Lung (tissue), 17 donors: ENCODE measurements at places on chromosomes 12 and 14. TPM values are rescaled to one million over a fixed set of nuclear protein-coding genes. Genes with fewer than 3 reads are reported as not detected.
A peak's percentile ranks its signal among the peaks of the same experiment; 100 is the strongest.

DNA sequence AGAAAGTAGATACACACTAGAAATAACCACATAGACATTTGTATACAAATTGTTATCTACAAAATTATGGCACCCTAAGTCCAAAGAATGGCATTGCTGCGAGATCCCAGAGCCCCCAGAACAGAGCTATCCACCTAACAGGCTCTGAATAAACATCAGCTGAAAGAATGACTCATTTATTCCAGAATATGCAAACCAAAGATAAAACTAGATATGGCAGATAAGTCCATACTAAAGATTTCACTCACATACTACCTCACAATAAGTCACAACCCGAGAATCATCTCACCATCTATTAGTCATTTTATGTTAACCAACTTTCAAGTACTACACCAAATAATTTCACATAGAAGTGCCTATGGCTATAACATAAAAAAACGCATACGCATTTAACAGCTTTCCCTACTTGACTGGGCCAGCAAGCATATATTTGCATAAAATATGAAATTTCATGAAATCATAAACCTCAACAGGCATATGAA lies 5.6 kb downstream of the CNIH1 start:
- H3K27ac ChIP-seq, result no peak overlapping the region
- H3K4me1 ChIP-seq, result peaks cover 3% of the 10 kb centered on the region
- DNase-seq, result no peak
- H3K4me3 ChIP-seq, result no peak overlapping the region

DNA sequence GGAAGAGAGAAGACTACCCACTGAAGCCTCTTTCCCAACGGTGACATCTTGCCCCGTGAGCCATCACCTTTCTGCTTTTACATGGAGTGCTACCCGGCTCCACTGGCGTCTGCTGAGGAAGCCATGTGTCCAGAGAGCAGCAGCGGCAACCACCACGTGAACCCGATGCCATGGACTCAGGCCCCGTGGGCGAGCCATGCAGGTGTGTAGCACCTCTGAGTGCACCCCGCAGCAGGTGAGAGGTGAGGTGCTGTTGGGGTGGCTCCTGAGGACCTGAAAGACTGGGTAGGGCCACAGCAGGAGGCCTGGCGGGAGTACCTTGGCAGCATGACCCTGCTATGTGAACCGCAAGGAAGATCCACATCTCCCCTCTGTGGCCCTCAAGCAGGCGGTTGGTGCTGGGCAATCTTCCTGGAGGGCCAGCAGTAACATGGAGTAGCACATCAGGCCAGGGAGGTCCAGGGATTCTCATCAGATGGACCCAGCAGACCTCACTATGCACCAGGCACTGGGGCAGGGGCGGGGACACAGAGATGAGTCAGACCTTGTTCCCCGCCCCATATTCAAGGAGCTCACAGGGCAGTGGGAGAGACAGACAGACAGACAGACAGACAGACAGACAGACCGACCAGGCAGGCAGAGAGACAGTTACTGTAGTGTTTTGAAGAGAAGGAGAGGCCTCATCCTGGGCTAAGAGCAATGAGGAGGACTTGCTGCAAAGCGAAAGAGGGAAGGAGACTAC lies 129.6 kb downstream of the PAPOLA start:
- no peaks in the 10 kb centered on the region for H3K4me1 ChIP-seq
- H3K4me3 ChIP-seq, result no peak overlapping the region
- no peaks in the 10 kb centered on the region for H3K36me3 ChIP-seq
- no peak overlapping the region for H3K27ac ChIP-seq

DNA sequence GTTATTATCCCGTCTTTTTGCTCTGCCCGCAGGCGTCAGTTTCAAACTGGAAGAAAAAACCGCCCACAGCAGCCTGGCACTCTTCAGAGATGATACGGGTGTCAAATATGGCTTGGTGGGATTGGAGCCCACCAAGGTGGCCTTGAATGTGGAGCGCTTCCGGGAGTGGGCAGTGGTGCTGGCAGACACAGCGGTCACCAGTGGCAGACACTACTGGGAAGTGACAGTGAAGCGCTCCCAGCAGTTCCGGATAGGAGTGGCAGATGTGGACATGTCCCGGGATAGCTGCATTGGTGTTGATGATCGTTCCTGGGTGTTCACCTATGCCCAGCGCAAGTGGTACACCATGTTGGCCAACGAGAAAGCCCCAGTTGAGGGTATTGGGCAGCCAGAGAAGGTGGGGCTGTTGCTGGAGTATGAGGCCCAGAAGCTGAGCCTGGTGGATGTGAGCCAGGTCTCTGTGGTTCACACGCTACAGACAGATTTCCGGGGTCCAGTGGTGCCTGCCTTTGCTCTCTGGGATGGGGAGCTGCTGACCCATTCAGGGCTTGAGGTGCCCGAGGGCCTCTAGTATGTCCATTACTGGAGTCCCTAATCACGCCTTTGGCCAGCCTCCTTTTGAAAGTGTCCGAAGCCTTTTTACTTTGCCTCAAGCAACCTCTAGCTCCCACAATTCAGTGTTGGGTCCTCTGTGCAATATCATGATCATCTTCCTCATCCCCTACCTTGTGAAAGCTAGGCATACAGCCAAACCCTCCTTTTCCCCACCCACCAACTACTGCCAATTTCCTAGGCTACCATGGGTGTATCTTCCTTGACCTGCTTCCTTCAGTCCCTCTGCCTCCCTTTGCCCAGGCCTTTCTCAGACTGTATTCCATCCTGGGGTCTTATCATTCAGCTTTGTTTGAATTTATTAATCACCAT lies 891 bp downstream of the SPRYD4 start:
- H3K36me3 ChIP-seq, result no peaks in the 10 kb centered on the region
- peak overlapping the region; percentile 82 for H3K4me3 ChIP-seq
- no peaks in the 10 kb centered on the region for H3K27me3 ChIP-seq
- peaks cover 9% of the 10 kb centered on the region for H3K4me1 ChIP-seq
- DNase-seq, result no peak

DNA sequence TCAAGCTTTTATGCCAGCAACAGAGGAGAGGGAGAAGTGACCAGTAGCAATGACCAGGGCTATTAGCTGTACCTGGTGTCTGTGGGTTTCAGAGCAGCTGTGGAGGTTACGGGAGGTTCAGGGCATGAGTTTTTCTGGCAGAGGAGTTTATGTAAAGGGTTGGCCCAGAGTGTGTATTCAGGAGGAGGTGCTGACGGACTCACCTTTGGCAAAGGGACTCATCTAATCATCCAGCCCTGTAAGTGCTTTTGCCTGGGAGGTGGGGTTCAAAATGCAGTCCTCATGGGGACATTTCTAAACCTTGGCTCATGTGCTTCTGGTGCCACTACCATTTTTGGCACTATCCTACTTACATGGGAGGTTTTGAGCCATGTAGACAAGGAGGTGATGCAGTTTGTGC lies 95.3 kb downstream of the DAD1 start:
- H3K4me1 ChIP-seq, result peaks cover 38% of the 10 kb centered on the region
- H3K27ac ChIP-seq, result no peak overlapping the region
- H3K4me3 ChIP-seq, result no peak overlapping the region

GRCh38 chr14:64502456-64502855 lies 1.2 kb downstream of the ZBTB25 start:
- H3K36me3 ChIP-seq, result no peaks in the 10 kb centered on the region
- peak overlapping the region; percentile 62 for H3K4me3 ChIP-seq
- no peaks in the 10 kb centered on the region for H3K27me3 ChIP-seq

DNA sequence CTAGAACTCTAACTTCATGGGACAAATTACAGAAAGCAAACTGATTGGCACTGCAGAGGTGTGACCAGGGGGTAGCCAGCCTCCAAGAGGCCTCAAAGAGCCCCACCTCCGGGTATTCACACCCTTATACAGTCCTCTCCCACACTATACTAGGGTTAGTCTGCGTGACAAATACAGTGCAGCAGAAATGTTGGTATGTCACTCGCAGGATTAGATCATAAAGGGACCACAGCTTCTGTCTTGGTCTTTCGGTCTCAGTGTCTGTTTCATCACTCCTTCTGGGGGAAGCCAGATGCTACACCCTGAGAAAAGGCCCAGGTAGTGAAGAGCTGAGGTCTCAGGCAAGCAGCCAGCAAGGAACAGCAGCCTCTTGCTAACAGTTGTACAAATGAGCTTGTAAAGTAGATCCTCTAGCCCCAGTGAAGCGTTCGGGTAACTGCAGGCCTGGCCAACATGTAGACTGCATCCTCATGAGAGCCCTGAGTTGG lies 68.9 kb upstream of the SAV1 start:
- H3K27me3 ChIP-seq, result no peaks in the 10 kb centered on the region
- H3K4me3 ChIP-seq, result no peak overlapping the region
- H3K36me3 ChIP-seq, result peaks cover 19% of the 10 kb centered on the region
- no peak overlapping the region for H3K27ac ChIP-seq

GRCh38 chr14:22509751-22510300 lies 79.2 kb downstream of the DAD1 start:
- no peaks in the 10 kb centered on the region for H3K36me3 ChIP-seq
- no peak for DNase-seq
- H3K27me3 ChIP-seq, result no peaks in the 10 kb centered on the region
- no peak overlapping the region for H3K4me3 ChIP-seq
- no peaks in the 10 kb centered on the region for H3K4me1 ChIP-seq

The A2ML1 gene
- not detected for total RNA-seq

- H3K4me3 ChIP-seq, result no peak overlapping the region
- H3K27me3 ChIP-seq, result no peaks in the 10 kb centered on the region
- no peak overlapping the region for H3K27ac ChIP-seq
- no peak for DNase-seq
- no peaks in the 10 kb centered on the region for H3K36me3 ChIP-seq
Measured at GRCh38 chr12:63318313-63318712, 167.3 kb upstream of the AVPR1A start.

GRCh38 chr12:76346798-76347420 lies 1.3 kb downstream of the BBS10 start:
- peaks cover 16% of the 10 kb centered on the region for H3K4me1 ChIP-seq
- peak; percentile 57 for DNase-seq
- H3K27me3 ChIP-seq, result no peaks in the 10 kb centered on the region
- no peaks in the 10 kb centered on the region for H3K36me3 ChIP-seq
- peak overlapping the region; percentile 94 for H3K27ac ChIP-seq

DNA sequence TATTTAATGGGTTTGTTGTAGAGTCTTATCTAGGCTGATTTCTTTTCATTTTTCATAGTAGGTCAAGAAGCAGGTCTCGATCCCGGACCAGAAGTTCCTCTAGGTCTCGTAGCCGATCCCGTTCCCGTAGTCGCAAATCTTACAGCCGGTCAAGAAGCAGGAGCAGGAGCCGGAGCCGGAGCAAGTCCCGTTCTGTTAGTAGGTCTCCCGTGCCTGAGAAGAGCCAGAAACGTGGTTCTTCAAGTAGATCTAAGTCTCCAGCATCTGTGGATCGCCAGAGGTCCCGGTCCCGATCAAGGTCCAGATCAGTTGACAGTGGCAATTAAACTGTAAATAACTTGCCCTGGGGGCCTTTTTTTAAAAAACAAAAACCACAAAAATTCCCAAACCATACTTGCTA lies 4.2 kb downstream of the SRSF5 start:
- H3K36me3 ChIP-seq, result peaks cover 30% of the 10 kb centered on the region
- no peak for DNase-seq
- H3K4me3 ChIP-seq, result no peak overlapping the region
- H3K4me1 ChIP-seq, result peaks cover 8% of the 10 kb centered on the region

The SMCO2 gene
- total RNA-seq, result not detected

- peaks cover 4% of the 10 kb centered on the region for H3K36me3 ChIP-seq
- no peak for DNase-seq
- no peak overlapping the region for H3K27ac ChIP-seq
- no peaks in the 10 kb centered on the region for H3K4me1 ChIP-seq
Measured at GRCh38 chr12:26712892-26713291, 120.1 kb downstream of the ITPR2 start.

- no peak for DNase-seq
- H3K4me1 ChIP-seq, result no peaks in the 10 kb centered on the region
- H3K4me3 ChIP-seq, result no peak overlapping the region
- H3K27me3 ChIP-seq, result no peaks in the 10 kb centered on the region
Measured at GRCh38 chr14:84375235-84375634, 1154.7 kb upstream of the FLRT2 start.

DNA sequence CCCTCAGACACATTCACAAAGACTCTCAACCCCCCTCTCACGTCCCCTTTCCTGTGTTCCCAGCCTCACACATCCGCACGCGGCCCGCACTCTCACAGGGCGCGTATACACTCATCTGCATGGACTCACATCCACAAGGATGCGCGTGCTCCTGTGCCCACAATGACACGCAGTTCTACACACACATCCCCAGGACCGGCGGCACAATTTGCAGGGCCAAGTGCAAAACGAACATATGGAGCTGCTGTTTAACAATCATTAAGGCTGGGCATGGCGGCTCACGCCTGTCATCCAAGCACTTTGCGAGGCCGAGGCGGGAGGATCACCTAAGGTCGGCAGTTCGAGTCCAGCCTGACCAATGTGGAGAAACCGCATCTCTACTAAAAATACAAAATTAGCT lies 36.4 kb upstream of the EML1 start:
- peaks cover 33% of the 10 kb centered on the region for H3K4me1 ChIP-seq
- peak overlapping the region; percentile 12 for H3K27ac ChIP-seq
- H3K27me3 ChIP-seq, result no peaks in the 10 kb centered on the region
- H3K4me3 ChIP-seq, result no peak overlapping the region

DNA sequence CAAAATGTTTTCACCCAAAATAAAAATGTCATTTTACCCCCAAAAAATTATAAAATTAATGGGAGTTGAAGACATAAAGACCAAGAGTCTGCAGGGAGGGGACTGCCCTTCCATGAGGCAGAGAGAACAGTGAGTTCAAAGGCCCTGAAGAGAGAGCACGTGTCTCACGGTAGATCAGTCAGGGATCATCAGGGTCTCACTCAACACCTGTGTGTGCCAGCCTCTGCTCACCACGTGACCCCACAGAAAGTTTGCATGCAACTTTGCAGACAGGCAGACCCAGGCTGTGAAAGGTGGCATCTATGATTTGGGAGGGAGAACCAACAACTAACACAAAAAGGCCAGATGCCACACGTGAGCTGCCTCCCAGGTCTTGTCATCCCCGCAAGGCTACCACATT lies 33.1 kb downstream of the CLMN start:
- no peaks in the 10 kb centered on the region for H3K27me3 ChIP-seq
- no peaks in the 10 kb centered on the region for H3K4me1 ChIP-seq
- no peaks in the 10 kb centered on the region for H3K36me3 ChIP-seq
- no peak overlapping the region for H3K4me3 ChIP-seq
- no peak for DNase-seq
- H3K27ac ChIP-seq, result no peak overlapping the region

The SYT1 gene
- 0.77 TPM for total RNA-seq

The SLC39A5 gene
- total RNA-seq, result 1.1 TPM

GRCh38 chr12:4307593-4308333 lies 13.2 kb upstream of the TIGAR start:
- peaks cover 14% of the 10 kb centered on the region for H3K36me3 ChIP-seq
- H3K4me1 ChIP-seq, result peaks cover 8% of the 10 kb centered on the region
- H3K27me3 ChIP-seq, result no peaks in the 10 kb centered on the region
- peak; percentile 77 for DNase-seq
- no peak overlapping the region for H3K27ac ChIP-seq

GRCh38 chr12:71872972-71873371 lies 33.4 kb downstream of the TBC1D15 start:
- no peaks in the 10 kb centered on the region for H3K4me1 ChIP-seq
- no peak overlapping the region for H3K4me3 ChIP-seq
- DNase-seq, result no peak
- H3K36me3 ChIP-seq, result peaks cover 5% of the 10 kb centered on the region
- H3K27ac ChIP-seq, result no peak overlapping the region

The EXOC3L4 gene
- total RNA-seq, result 4.0 TPM
